ENCODE measurements at places on chromosomes 1 and 21.

DNA sequence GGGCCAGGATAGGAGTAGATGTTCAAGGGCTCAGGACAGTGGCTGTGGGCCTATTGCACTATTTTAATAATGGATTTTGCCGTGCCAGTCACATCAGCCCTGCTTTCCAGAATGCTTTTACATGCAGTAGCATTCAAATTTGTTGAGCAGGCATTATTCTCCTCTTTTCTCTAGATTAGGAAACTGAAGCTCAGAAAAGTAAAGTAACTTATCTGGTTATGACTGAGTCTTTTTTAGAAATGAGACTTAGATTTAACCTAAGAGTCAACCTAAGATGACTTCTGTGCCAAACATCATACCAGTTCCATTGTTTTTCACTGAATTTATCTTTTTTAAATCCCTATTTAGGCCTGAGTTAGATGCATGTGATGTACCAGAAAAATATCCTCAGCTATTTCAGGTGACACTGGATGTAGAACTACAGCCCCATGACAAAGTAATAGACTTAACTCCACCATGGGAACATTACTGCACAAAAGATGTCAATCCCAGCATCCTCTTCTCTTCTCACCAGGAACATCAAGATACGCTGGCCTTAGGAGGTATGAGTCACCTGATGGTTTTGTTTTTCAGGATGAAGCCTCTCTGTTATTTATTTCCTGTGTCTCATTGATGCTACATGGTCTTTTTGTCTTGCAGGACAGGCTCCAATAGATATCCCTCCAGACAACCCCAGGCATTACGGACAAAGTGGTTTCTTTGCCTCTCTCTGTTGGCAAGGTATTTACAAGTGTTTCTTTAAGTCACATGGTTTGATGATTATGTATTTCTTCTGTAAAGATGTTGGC, 31.4 kb upstream of the LEPR start:
- no peak for DNase-seq

DNA sequence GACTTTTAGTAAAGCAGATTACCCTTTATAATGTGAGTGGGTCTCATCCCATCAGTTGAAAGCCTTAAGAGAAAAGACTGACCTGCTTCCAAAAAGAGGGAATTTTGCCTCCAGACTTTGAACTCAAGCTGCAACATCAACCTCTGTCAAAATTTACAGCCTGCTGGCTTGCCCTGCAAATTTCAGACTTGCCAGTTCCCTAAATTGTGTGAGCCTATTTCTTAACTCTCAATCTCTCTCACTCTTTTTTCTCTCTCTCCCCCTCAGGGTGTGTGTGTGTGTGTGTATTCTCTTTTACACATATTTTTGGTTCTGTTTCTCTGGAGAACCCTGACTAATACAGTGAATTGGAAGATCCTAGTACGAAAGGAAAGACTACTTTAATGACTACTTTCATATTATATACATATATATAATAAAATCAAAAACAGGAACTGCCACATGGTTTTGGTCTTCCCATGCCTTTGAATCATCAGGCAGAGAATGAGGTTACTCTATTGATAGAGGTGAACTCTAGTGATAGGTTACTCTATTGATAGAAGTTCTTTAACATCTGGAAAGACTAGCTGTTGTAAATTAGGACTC, 6.4 kb downstream of the OR2C3 start:
- DNase-seq: no peak

GRCh38 chr1:3192825-3193224, 123.8 kb downstream of the PRDM16 start:
- no peak for DNase-seq

DNA sequence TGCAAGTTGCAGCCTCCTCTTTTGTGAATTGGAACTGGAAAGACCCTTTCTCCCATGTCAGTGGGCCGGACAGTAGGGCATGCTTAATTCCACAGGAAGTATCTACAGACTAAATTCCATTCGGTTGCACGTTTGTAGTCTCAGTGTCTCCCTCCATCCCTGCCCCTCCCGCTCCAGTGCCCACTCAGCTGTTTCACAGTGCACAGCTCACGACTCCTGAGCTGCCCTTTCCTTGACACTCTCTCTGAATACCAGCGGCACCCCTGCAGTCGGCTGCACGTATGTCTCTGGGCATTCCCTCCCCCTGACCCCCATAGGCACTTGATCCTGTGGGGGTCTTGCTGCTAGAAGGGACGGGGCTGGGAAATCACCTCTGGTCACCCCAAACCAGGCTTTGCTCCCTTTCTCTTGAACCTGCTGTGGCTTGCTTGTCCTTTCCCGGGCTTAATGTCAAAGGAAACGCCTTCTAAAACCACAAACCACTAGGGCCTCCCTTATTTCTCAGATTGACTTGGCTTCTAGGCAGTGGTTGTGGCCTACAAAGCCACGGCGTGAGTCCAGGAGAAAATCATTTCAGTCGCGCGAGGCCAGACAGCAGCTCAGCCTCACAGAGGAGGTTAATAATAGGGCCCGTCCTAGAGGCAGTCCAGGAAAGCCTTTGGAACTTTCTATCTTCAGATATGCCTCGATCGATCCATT, 365.3 kb upstream of the PROX1 start:
- peak; percentile 22 for DNase-seq

- no peak for DNase-seq
Observed at GRCh38 chr1:234745844-234746797, 136.1 kb upstream of the IRF2BP2 start.
